ENCODE measurements at places on chromosomes 5 and 9. TPM values are rescaled to one million over a fixed set of nuclear protein-coding genes. Genes with fewer than 3 reads are reported as not detected.

- DNase-seq: peak; percentile 45
These were observed 148.7 kb upstream of the ERCC6L2 start for GRCh38 chr9:95726756-95727155.

DNA sequence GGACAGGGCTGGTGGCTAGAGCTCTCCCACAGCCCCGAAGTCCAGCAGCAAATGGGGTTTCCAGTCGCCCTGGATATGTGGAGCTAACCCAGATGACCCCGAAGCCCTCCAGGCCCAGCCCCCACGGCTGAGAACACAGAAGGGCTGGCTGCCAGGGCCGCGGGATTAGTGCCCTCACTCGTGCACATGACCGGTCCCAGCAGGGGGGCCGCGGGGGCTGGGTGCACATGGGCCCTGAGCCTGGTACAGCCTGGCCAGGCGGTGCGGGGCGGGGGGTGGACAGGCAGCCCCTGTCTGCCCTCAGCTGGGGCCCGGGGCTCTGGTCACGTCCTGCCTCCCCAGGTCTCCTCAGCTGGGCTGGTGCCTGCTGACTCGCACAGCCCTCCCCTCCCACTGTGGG is 5.9 kb downstream of the SSNA1 start:
- DNase-seq: no peak

DNA sequence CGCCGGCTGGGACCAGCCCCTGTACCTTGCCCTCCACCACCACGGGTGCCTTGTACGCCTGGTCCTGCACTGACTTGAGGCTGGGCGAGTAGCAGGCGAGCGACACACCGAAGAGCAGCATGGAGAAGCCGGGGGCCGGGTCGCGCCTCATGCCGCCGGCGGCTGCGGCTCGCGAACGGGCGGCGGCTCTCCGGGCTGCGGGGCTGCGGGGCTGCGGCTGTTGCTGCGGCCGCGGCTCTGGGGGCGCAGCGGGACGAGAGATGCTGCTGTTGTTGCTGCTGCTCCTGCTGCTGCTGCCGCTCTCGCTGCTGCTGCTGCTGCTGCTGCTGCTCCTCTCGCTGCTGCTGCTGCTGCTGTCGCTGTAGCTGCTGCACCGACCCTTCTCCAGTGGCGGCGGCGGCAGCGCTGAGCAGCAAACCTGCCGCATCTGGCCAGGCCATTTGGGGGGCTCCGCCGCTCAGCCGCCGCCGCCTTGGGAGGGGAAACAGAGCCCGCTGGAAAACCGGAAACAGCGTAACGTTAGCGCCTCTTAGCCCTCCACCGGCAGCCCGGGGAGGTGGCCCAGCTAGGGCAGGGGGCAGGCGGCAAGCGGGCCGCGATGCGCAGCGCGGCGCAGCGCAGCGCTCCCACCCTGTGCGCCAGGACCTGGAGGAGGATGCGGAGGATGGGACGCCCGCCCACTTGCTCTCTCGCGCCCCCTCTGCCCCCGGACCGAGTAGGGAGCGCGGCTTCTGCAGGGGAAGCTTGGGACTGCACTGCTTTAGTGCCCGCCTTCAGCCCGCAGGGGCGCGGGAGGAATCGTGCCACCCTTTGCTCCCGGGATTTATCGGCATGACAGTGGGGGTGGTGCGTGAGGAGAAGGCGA is at the start of gene NRG2:
TSS of gene NRG2 (minus strand) at position 657 of the 865 bp plus-strand sequence.
- peak; percentile 67 for DNase-seq

DNA sequence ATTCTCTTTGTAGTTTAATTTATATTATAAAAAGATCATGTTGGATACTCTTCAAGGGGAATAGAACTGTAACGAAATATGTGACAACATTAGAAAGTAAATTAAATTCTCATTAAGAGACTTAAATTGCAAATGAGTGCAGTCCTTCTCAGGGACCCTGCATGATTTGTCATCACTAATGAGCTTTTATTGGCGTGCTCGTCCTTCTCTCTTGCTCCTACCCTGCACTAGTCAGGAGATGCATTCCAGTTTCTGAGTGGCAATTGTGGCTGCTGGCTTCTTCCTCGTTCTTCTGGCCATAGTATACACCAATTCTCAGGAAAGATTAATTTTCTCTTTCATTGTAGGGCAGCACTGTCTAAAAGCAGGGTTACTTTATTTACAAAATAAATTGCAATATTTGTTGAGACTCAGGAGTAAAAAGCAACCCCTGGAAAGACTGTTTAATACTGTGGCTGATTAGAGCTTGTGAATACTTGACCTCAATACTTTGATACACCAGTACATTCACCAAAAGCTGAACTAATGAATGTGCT is 376.3 kb upstream of the CHD1 start:
- DNase-seq: no peak

GRCh38 chr9:93612796-93613154 is 36.4 kb downstream of the PHF2 start:
- DNase-seq: no peak

GRCh38 chr5:41940641-41941040 is 15.6 kb downstream of the FBXO4 start:
- no peak for DNase-seq

GRCh38 chr5:65141493-65141892 is 340.2 kb downstream of the ADAMTS6 start:
- no peak for DNase-seq

GRCh38 chr9:79176014-79176697 is 395.6 kb upstream of the TLE4 start:
- no peak for DNase-seq

DNA sequence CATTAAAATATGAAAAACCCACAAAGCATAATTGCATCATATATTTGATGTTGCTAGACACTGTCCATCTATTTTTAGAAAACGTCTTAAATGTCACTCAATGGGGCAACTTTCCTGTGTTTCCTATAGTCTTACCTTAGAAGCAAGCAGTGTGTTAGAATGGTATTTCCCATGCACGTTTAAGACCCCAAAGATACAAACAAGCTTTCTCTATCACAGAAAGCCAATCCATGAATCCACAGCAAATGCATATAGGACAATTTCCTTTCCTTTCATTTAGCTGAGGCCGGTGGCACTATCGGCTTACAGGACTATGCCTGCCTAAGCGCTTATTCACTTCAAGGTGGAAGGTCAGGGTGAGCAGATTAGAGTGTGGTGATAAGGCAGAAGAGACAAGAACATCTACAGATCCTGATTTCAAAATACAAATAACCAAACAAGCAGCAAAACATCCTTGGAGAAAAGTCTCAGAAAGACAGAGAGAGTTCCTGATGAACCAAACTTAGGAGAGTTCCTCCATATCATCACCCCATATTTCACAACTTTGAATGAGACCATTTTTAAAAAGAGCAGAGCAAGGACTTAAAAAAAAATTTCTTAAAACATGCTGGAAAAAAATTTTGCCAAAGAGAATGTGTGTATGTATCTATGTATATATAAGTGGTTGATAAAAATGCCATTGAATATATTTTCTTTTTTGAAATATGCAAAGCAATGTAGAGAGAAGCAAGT is 57.2 kb downstream of the MEF2C start:
- no peak for DNase-seq

GRCh38 chr9:133768371-133768858 is 30.3 kb upstream of the SARDH start:
- DNase-seq: no peak

DNA sequence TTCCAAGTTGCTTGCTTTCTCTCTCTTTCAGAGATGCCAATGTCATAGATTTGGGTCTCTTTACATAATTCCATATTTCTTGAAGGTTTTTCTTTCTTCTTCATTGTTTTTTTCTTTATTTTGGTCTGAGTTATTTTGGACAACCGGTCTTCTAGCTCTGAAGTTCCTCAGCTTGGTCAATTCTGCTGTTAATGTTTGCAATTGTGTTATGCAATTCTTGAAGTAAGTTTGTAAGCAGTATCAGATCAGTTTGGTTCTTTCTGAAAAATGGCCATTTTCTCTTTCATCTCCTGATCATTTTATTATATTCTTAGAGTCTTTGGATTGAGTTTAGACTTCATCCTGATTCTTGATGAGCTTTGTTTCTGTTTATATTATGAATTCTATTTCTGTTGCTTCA is 16.4 kb upstream of the PRDM9 start:
- DNase-seq: no peak

DNA sequence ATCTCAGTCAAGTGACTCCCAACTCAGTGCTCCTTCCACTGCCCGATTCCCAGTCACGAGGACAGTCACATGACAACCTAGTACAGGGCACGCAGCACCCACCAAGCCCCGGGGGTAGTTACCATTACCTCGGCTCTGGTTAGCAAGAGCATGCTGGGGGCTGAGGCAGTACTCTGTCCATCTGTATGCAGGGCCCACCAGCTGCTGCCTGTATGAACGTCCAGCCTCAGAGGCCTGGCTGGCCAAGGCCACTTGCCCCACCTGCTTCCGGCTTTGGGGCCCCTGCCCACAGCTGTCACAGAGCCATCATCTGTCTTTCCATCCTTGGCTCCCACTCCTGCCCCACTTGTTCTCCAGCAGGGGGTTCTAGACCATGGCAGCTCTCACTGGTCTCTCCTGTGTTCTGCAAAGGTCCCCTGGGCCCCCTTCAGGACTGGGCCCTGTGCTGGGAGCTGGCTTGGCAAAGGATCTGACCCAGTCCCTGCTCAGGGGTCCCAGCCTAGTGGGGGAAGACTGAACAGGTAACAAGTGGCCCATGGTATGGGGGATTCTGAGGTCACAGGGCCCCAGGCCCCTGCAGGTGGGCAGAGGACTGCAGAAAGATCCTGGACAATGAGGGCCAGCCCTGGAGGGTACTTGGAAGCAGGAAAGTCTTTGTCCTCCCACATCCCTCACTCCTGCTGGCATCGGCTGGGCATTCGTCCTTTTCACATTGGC is 3.3 kb downstream of the RPL35 start:
- no peak for DNase-seq

- DNase-seq: no peak
These were observed 44.5 kb upstream of the STK32A start for GRCh38 chr5:147190331-147190730.

GRCh38 chr5:14781106-14781505 is 90.5 kb downstream of the ANKH start:
- no peak for DNase-seq

SPATA31E1 gene
- not detected for total RNA-seq

NTNG2 gene
- 0.95 TPM for total RNA-seq

GABRP gene
- not detected for total RNA-seq

NAA35 gene
- total RNA-seq: 20.8 TPM

WNT8A gene
- total RNA-seq: not detected

VLDLR gene
- 7.8 TPM for total RNA-seq

PCAT7 gene
- 2.8 TPM for total RNA-seq

ENTREP1 gene
- total RNA-seq: 0.08 TPM

GLDC gene
- not detected for total RNA-seq

SLC34A1 gene
- not detected for total RNA-seq

All from H4 (cell line).